ENCODE measurements at places on chromosomes 3 and 15.

DNA sequence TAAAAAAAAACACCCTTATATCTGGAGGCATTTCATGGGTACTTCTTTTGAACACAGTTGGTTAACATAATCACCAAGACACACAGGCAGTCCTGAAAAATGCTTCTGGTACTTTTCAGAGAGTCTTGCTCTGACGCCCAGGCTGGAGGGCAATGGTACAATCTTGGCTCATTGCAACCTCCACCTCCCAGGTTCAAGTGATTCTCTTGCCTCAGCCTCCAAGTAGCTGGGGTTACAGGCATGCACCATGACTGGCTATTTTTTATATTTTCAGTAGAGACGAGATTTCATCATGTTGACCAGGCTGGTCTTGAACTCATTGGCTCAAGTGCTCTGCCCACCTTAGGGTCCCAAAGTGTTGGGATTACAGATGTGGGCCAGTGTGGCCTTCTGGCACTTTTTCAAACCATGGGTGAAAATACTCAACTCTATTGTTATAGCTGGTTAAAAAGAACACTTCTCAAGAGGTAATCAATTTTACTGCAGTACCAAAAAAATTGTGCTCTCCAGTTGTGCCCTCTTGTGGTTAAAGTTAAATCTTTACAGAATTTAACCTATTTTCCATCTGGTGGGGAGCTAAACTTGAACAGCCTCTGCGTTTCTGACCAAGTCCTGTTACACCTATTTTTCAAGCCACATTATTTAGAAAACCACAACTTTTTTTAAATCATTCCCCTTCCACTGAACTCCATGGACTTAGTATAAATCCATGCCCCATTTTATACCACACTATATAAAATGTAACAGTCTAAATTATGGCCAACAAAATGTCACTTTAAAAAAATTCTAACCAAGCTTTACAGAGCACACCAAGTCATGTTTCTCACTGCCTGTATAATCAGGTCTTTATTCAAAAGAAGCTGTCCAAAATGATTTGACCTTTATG is 1.2 kb upstream of the SNAPC5 start:
- peak overlapping the region; percentile 97 for H3K27ac ChIP-seq
- H3K4me3 ChIP-seq = peak overlapping the region; percentile 92
- H3K4me1 ChIP-seq = peaks cover 33% of the 10 kb centered on the region
- no peaks in the 10 kb centered on the region for H3K27me3 ChIP-seq
- peaks cover 71% of the 10 kb centered on the region for H3K36me3 ChIP-seq

DNA sequence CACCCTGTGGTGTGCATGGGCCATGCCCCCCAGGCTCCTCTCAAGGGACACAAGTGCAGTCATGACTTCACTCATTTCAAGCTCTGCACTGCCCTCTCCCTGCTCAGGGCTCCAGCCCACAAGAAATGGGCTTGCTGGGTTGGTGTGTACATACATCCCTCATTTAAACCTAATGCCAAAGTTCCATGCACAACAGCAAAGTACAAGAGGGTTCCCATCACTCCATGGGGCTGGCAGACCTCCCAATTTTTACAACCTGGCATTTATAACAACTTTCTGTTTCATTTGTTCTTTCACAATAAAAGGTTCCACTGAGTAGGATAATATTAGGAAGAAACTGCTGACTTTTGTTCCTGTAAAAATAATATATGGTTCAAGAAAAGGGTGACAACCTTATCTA is 54.3 kb downstream of the HERC2 start:
- H3K4me1 ChIP-seq = peaks cover 4% of the 10 kb centered on the region
- no peaks in the 10 kb centered on the region for H3K27me3 ChIP-seq
- H3K27ac ChIP-seq = no peak overlapping the region
- no peak for DNase-seq
- H3K4me3 ChIP-seq = no peak overlapping the region
- peaks cover 47% of the 10 kb centered on the region for H3K36me3 ChIP-seq

- DNase-seq = no peak
- H3K27me3 ChIP-seq = no peaks in the 10 kb centered on the region
- H3K4me1 ChIP-seq = no peaks in the 10 kb centered on the region
- no peak overlapping the region for H3K4me3 ChIP-seq
These were observed 232.6 kb upstream of the LRTM1 start for GRCh38 chr3:55160241-55160983.

GRCh38 chr15:99098426-99098825 is 6.5 kb upstream of the SYNM start:
- peaks cover 2% of the 10 kb centered on the region for H3K36me3 ChIP-seq
- H3K27ac ChIP-seq = no peak overlapping the region
- peaks cover 54% of the 10 kb centered on the region for H3K27me3 ChIP-seq
- no peak for DNase-seq
- H3K4me3 ChIP-seq = no peak overlapping the region
- H3K4me1 ChIP-seq = no peaks in the 10 kb centered on the region

DNA sequence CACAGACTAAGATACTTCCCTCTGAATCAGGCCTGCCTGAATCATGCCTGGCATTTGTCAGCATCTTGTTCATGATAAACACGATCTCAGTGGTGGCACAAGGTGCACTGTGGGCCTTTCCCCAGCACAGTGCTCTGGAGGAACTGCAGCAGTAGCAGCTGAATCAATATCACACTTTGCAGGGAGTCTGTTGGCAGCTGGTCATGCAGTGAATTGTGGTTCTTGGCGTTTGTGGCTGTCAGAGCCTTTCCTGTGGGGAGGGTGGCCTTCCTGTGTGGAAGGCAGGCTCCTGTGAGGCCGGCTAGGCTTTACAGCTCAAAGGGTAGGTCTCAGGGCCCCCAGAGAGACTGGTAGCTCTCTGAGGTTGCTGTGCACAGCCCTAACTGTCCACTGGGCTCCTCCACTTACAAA is 54.4 kb upstream of the TLE3 start:
- H3K4me3 ChIP-seq = no peak overlapping the region
- no peaks in the 10 kb centered on the region for H3K36me3 ChIP-seq
- peaks cover 7% of the 10 kb centered on the region for H3K4me1 ChIP-seq
- peaks cover 32% of the 10 kb centered on the region for H3K27me3 ChIP-seq
- no peak for DNase-seq
- no peak overlapping the region for H3K27ac ChIP-seq

DNA sequence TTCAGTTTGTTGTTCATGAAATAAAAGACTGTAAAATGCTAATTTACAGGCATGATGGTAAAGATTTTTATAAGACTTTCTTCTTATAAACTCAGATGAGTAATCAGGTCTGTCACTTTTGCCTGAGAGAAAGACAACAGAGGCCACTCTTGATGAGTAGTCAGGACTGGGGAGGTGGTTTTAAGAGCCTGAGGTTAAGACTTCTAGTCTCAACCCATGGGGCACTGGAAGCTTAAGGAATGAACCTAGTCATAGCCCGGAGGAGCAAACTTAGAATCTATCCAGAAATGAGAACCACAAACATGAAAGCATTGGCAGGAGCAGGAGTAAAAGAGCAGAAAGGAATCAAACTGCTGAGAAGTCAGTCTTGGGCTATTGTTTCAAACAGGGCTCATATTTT is 846.3 kb upstream of the ARPP21 start:
- no peaks in the 10 kb centered on the region for H3K36me3 ChIP-seq
- no peak for DNase-seq
- H3K4me1 ChIP-seq = no peaks in the 10 kb centered on the region
- no peaks in the 10 kb centered on the region for H3K27me3 ChIP-seq
- no peak overlapping the region for H3K4me3 ChIP-seq

- H3K4me3 ChIP-seq = peak within 1 kb of the TSS; percentile 49
- no peak for DNase-seq
- no peak within 1 kb of the TSS for H3K27ac ChIP-seq
These were observed at the start of gene SLC38A3 for GRCh38 chr3:50204804-50205412. Gene SLC38A3, plus strand, starts transcription at chr3:50205271. Its CDS starts 8,929 bp downstream, at chr3:50214200.

DNA sequence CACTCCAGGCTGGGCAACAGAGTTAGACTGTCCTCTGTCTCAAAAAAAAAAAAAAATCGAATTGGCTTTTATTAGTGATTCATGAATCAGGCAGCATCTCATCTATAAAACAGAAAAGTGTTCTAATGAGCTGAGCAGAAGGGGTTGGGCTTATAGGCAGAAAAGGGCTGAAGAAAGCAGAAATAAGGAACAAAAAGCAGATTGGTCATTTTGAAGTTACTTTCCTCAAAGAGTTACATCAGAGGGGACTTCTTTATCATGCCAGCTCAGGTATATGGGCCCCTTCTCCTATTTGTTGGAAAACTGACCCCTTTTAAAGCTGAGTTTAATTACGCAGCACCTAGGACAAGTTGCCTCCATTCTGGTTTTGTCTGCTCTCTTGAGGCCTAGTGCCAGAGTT is 722 bp upstream of the POGLUT1 start:
- peaks cover 39% of the 10 kb centered on the region for H3K4me1 ChIP-seq
- peak overlapping the region; percentile 93 for H3K27ac ChIP-seq
- peak overlapping the region; percentile 88 for H3K4me3 ChIP-seq
- no peak for DNase-seq
- peaks cover 35% of the 10 kb centered on the region for H3K36me3 ChIP-seq

DNA sequence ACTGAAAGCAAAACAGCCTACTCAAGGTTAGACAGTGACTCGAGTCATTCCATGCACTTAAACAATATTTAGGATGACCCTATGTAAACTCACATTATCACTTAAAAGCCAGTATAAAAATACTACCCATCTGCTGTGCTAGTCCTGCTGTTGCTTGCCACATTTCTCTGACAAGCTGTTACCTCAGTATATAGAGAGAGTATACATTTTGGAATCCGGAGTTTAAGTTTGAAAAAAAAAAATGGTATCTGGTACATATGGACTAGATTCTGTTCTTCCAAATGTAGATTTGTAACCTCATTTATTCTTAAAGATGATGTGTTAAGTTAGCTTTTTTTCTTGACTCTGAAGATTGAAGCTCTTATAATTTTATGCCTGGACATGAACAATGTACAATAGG is 503.8 kb upstream of the TPRG1 start:
- no peak for DNase-seq
- no peak overlapping the region for H3K27ac ChIP-seq
- no peak overlapping the region for H3K4me3 ChIP-seq
- no peaks in the 10 kb centered on the region for H3K27me3 ChIP-seq

DNA sequence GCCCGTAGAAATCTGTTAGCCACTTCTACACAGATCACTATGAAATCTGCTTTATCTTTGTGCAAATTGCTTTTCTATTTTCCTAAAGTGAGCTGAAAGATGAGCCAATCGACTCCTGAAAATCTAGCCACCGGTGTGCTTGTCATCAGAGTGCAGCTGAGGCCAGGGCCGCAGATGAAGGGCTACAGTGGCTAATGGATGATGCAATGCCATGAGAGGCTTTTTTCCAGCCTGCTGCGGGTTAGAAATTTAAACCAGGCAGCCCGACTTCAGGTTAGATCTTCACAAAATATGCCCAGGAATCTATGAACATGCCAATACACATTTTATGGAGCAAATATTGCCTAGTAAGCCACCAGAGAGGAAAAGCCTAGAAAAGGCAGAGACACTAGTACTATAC is 948.2 kb upstream of the CFAP20DC start:
- no peaks in the 10 kb centered on the region for H3K36me3 ChIP-seq
- no peaks in the 10 kb centered on the region for H3K27me3 ChIP-seq
- no peak for DNase-seq
- H3K4me1 ChIP-seq = peaks cover 6% of the 10 kb centered on the region
- H3K27ac ChIP-seq = no peak overlapping the region

DNA sequence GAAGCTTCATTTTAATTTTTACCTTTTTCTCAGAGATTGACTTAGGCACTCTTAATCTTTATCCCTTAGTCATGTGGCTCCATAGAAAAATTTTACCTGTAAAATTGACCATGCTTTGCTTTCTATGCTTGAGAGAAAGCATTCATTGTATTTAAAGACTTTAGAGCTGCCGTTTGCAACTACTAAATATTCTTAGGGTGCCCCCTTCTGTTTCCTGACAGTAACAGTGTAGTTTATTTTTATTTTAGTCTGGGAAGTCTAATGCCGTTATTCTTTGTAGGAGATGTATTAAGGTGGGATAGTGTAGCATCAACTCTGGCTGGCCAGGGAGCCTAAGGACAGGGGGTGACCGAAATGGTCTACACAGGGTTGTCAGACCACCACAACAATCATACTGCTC is 84.5 kb upstream of the SYNPR start:
- DNase-seq = no peak
- H3K27ac ChIP-seq = no peak overlapping the region
- no peaks in the 10 kb centered on the region for H3K36me3 ChIP-seq
- H3K4me1 ChIP-seq = no peaks in the 10 kb centered on the region
- H3K27me3 ChIP-seq = no peaks in the 10 kb centered on the region

GRCh38 chr15:47796830-47797229 is 79.5 kb downstream of the SEMA6D start:
- H3K27me3 ChIP-seq = no peaks in the 10 kb centered on the region
- no peaks in the 10 kb centered on the region for H3K4me1 ChIP-seq
- DNase-seq = no peak

- H3K4me1 ChIP-seq = no peaks in the 10 kb centered on the region
- H3K27me3 ChIP-seq = peaks cover 28% of the 10 kb centered on the region
- no peaks in the 10 kb centered on the region for H3K36me3 ChIP-seq
These were observed 126.4 kb upstream of the SMAD3 start for GRCh38 chr15:66939016-66939415.

GRCh38 chr15:77002954-77003912 is 8.3 kb downstream of the PSTPIP1 start:
- peak overlapping the region; percentile 82 for H3K4me3 ChIP-seq
- H3K27ac ChIP-seq = peak overlapping the region; percentile 91
- no peaks in the 10 kb centered on the region for H3K27me3 ChIP-seq
- DNase-seq = peak; percentile 65
- peaks cover 83% of the 10 kb centered on the region for H3K4me1 ChIP-seq
- H3K36me3 ChIP-seq = peaks cover 47% of the 10 kb centered on the region

DNA sequence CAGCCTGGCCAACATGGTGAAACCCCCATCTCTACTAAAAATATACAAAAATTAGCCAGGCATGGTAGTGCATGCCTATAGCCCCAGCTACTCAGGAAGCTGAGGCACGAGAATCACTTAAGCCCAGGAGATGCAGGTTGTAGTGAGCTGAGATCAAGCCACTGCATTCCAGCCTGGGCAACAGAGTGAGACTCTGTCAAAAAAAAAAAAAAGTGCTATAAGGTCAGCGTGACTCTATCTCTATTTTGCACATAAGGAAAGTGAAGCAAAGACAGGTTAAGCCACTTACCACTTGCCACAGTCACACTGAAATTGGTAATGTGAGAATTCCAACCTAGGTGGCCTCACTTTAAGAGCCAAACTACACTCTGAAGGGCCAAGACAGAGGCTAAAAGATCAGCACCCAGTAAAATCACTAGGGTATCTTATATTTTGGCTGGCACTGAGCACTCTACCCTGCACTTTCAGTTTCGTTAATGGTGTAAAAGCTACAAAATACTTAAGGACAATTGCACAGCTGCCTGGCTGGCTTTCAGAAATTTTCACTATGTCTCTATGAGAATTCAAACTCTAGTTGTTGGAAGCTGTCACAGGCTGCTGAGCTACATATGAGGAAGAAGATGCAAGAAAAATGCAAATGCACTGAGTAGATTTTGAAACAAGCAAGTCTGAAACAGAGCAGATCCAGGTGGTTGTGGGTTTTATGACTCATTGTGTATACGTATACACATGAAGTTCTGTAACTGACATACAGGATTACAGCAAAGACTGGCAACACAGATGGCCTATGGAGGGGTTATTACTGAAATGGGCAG is 32.7 kb downstream of the TRANK1 start:
- peaks cover 36% of the 10 kb centered on the region for H3K4me1 ChIP-seq
- peak overlapping the region; percentile 77 for H3K27ac ChIP-seq
- H3K36me3 ChIP-seq = no peaks in the 10 kb centered on the region
- no peaks in the 10 kb centered on the region for H3K27me3 ChIP-seq
- peak; percentile 43 for DNase-seq

All from effector memory CD8-positive, alpha-beta T cell (primary cell).